Stimulated activated CD4-positive, alpha-beta T cell treated with anti-CD3 and anti-CD28 coated beads, Interleukin-1b, Interleukin-23, amount 100 ng/mL, for 24 hours (primary cell): ENCODE measurements at places on chromosomes 12 and 14.

DNA sequence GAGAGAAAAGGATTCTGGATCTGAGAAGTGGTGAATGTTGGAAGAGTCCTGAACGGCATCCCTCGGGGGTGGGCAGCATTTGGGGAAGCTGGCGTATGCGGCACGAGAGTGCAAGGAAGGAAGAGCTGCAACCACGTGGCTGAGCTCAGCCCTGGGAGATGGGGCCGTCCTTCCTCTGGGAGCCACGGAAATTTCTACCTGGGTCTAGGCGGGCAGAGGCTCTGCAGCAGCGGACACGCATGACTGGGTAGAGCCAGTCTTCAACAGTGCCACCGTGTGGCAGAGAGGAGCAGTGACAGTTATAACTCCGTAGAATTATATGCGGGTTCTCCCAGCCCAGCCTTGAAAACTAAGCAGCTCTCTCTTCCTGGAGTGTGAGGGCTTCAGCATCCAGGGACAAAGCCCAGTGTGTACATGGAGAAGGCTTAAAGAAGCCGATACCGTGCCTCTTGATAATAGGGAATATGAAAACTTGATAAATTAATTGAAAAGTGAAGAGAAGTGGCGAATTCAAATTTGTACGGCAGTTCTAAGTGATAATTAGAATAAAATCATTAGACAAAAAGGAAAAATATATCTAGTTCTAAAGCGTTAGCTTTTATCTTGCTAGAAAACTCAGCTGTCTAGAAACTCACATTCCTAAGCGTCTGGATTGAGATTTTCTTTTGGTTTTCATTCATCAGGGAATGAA is 82.9 kb upstream of the STXBP6 start:
- peak; percentile 6 for DNase-seq

GRCh38 chr12:76591476-76591875 is 31.9 kb upstream of the OSBPL8 start:
- no peak for DNase-seq

GRCh38 chr14:66041582-66041981 is 444.6 kb upstream of the CCDC196 start:
- DNase-seq: no peak

DNA sequence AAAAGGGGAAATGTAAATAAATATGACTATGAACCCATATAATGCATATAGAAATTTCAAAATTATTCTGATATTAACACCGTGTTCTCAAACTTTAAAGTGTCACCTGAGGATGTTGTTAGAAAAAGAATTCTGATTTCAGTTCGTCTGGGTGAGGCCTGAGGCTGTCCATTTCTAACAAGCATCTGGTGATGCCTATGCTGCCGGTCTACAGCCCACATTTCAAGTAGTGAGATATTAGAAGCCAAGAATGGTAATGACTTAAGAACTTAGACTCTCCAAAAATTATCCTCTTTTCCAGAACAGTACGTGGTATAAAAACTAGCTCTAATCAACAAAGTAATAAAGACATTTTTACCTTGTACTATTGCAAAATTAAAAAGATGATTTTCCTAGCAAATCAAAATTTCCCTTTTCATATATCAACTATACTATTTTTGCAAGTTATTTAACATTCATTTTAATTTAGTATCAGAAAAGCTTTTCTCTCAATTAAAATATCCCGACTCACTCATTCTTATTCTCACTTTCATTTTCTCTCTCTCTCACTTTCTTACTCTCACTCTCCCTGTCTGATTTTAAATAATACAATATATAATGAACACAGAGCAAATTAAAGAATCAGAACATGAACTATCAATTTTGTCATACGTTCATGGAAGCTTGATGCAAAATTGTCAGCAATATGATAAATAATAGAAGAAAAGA is 35.0 kb downstream of the PIK3C2G start:
- DNase-seq: no peak

DNA sequence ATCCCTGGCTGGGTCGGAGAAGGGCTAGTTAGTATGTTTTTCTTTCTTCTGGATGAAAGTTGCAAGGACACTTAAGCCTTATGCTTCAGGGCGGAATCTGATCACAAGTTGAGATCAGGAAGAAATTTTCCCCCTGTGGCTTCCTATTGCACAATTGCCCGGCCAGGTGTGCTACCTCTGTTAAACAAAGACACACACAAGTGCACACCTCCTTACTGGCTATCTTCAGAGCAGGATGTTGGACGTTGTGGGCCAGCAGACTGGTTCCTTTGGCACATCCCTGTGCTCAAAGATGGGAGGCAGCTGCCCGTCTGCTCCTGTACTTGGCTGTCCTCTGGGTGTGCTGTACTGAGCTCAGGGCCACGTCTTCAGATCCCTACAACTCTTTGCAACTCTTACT is 19.1 kb downstream of the ETV6 start:
- no peak for DNase-seq

DNA sequence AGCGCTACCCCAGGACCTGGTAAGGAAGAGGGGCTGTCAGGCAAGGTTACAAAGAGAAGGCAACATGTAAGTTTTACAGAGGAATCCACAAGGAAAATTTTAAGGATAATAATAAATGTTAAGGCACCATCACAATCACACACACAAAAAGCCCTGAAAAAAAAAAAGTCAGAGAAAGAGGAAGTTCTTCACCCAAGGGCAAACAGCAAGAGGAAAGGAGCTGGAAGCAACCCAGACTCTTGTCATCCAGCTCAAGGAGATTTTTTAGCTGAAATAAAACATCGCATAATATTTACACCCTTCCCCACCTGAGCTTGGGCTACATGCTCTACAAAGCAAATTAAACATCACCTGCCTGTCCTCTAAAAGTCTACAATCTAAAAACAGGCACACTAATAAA is 9.5 kb downstream of the SPTB start:
- no peak for DNase-seq
